ENCODE measurements at places on chromosomes 11 and 22.

- no peak for DNase-seq
Observed at GRCh38 chr22:29782061-29782845, 15.1 kb downstream of the UQCR10 start.

DNA sequence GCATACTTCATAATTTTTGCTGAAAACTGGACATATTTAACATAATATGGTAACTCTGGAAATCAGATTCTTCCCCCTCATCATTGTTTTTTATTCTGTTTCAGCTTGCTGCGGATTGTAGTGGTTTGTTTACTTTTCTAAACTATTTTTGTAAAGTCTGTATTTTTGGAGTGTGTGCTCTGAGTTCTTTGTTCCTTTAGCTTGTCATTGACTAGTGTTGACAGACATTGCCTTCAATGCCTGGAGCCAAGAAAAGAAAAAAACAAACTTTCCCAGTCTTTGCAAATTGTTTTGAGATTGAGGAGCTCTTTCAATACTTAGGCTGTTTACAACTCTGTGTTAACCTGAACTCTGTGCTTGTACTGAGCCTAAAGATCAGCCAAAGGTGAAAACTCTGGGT is 137.3 kb upstream of the CEP126 start:
- no peak for DNase-seq

DNA sequence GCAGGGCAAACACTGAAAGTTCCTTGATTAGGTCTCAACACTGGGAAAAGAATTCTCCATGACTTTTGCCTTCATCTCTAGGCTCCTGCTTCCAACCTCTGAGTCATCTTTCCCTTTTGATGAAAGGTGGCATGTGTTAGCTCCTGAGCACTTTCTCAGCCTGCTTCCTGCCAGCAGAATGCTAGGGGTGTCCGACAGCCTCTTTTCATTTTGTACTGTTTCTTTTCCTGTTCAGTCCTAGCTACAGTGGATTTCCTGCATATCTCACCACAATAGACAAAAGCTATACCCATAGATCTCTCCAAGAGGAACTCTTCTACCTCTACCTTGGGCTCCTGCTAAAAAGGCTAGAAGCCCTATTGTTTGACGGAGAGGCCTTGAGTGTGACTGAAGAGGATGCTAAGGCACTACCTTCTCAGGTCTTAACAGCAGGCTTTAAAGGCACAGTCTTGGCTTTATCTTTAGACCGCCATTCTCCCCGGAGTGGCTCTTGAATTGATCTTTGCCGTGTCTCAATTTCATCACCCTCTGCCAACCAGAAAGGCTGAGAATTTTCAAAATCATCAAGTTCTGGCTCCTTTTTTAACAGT is 145.5 kb downstream of the RBFOX2 start:
- DNase-seq, result no peak

- DNase-seq, result no peak
Observed at GRCh38 chr11:65880844-65881421, 1.3 kb downstream of the CTSW start.

GRCh38 chr11:73216465-73216864 is 1.6 kb upstream of the P2RY2 start:
- DNase-seq, result no peak

GRCh38 chr11:1763336-1763795 is 361 bp downstream of the CTSD start:
- DNase-seq, result no peak

DNA sequence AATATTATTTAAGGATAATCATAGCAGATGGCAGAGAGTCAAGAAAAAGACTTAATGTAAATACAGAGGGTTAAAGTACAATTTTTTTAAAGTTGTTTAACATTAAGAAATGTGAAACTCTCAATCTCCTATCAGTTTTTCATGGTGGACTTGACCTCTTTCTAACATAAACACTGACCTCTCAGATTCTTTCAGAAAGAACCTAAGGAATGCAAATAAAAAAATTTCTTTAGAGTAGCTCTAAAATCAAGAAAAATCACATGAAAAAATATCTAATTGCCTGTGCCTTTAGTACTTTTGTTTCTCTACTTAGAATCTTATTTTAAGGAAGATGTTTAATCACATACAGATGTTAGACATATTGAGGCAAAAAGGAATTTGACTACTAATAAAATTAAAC is 12.9 kb downstream of the RNF141 start:
- DNase-seq, result no peak

DNA sequence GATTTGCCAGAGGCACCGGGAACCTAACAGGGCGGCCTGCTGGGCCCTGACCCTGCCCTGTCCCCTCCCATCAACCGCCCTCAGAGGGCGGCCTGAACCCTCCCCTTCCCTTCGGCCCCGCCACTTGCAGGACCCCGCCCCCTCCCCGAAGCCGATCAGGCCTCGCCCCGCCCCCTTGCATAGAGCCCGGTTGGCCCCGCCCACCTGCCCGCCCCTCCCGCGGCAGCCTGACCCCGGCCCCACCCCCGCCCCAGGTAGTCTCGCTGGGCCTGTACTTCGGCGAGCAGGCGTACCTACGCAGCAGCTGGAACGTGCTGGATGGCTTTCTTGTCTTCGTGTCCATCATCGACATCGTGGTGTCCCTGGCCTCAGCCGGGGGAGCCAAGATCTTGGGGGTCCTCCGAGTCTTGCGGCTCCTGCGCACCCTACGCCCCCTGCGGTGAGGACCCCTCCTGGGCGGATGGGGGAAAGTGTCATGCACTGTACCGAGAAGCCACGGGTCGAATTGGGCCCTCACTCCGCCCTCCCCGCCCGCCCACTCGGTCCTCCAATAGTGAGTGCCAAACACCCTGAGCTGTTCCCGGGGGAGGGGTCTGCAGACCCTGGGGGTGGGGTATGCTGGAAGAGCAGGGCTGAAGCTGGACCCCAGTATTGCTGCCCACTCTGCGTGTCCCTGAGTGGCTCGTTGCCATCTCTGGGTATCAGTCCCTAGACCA is 94.1 kb downstream of the CACNA1I start:
- DNase-seq, result peak; percentile 62

- no peak for DNase-seq
Observed at GRCh38 chr22:45786726-45787125, 115.1 kb downstream of the ATXN10 start.

- DNase-seq, result no peak
Observed at GRCh38 chr11:113627946-113628345, 78.2 kb downstream of the TMPRSS5 start.

GRCh38 chr11:86061483-86062205 is 7.2 kb downstream of the PICALM start:
- no peak for DNase-seq

- peak; percentile 56 for DNase-seq
Observed at GRCh38 chr11:7278314-7278917, 26.7 kb downstream of the SYT9 start.

- DNase-seq, result no peak
Observed at GRCh38 chr11:44542372-44542771, 23.1 kb upstream of the CD82 start.

DNA sequence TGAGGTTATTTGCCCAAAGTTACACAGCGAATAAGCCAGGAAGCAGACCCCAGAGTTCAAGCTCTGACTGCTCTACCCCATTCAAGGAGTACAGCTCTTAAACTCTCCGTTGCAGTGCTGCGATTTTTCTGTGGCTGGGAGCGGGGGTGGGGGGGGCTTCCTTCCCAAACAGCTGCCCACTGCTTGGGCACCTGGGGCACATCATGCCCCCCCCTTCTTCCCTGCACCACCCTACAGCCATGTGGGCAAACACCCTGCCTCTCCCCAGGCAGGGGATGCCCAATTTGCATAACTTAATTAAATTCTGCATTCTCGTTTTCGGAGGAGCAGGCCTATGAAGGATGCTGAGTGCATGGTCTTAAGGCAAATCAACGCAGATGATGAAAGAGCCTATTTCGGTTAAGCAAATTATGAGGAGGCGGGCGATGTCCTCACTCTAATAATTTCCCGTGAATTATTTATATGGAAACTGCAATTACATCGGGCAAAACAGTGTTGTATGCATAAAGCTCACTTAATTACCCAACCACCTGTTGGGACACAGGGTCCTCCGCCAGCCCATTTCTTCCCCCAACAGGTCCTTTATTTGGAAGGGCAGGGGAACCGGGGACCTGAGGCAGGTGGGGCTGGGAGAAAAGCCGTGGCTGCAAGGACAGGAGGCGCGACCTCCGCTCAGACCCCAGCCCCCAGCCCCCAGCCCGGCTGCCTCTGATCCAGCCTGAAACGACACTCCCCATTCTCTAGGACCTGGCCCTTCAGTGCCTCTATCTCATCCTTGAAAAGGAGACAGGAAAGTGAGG is 610.5 kb downstream of the BUD13 start:
- no peak for DNase-seq

- no peak for DNase-seq
Observed at GRCh38 chr22:23192133-23192532, 11.8 kb downstream of the BCR start.

- peak; percentile 80 for DNase-seq
Observed at GRCh38 chr22:22787786-22788459, 99.7 kb upstream of the IGLL5 start.

DNA sequence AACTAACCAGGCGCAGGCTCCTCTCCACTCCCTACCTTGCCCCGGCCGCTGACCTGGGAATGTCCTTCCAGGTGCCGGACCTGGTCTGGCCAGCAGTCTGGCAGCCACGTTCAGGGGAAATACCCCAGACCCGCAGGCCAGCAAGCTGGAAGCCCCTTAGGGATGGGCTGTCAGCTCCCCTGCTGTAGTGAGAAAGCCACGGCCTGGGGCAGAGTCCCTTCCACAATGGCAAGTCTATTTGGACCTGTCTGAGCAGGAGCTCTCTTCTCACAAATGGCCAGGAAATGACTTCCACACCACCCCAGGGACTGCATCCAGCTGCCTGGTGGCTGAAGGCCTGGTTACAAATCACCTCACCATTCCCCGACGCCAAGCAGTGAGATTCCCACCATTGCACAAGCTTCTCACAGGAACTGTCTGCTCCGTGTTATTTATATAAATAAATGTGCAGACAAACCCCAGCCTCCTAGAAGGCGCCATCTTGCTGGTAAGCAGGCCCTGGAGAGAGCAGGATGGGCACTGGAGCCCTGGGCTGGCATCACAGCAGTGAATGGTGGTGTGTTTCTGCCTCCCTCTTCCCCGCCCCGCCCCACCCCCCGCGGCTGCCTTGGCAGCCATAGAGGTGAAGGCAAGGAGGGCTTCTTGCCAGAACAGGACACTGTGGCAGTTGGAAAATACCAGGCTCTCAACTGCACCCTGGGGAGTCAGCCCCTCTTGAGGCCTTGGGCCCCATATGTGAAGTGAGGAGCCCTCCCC is 23.7 kb downstream of the RSPH14 start:
- DNase-seq, result no peak

DNA sequence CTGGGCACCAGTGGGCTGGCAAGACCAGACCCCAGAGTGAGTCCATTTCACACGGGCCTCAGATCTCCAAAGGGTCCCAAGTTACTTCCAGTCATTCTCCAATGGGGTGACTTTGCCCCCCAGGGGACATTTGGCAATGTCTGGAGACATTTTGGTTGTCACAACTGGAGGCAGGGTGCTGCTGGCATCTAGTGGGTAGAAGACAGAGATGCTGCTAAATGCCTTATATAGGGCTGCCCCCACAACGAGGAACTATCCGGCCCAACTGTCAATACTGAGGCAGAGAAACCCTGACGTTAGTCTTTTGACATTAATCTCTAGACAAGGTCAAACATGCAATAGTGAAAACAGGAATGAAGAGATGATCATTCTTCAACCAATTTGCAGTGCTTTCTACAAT is 6.4 kb downstream of the RTN4RL2 start:
- peak; percentile 42 for DNase-seq

GRCh38 chr22:47775686-47776085 is 1013.2 kb downstream of the TBC1D22A start:
- no peak for DNase-seq

- no peak for DNase-seq
Observed at GRCh38 chr11:55949330-55949729, 13.1 kb upstream of the OR5I1 start.

DNA sequence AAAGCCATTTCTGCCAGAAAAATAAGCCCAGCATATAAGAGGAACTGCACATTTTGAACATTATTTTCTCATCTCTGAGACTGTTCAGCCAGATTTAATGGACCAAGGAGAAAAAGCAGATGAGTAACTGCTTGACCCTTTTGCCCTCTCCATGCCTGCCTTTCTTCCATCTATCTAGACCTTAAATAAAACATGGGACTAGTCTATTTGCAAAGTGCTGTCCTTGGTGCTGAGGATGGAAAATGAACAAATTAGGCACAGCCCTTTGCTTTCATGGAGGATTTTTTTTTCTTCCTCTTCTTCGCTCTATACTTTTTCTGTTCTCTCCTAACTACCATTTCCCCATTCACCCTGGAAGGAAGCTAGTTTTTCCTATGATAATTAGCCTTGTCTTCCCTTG is 361.3 kb downstream of the GRM5 start:
- DNase-seq, result no peak

- DNase-seq, result no peak
Observed at GRCh38 chr11:46322759-46323158, 24.5 kb upstream of the DGKZ start.

DNA sequence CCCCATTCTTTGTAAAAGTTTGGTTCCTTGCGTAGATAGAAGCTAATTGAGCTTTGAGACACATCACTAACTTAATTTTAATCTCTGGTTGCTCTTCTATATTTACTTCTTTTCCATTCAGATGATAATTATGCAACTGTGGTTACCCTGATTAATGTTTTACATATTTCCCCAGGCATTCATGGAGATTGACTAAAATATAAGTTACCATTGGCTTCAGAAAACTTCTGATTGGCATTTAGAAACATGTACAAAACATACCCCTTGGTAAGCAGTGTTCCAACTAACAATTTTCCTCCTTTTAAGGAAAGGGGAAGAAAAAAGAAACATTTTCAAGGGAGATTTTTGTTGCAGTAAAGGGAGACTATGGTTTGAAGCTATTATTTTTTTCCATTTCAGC is 43.9 kb downstream of the FAT3 start:
- DNase-seq, result no peak

DNA sequence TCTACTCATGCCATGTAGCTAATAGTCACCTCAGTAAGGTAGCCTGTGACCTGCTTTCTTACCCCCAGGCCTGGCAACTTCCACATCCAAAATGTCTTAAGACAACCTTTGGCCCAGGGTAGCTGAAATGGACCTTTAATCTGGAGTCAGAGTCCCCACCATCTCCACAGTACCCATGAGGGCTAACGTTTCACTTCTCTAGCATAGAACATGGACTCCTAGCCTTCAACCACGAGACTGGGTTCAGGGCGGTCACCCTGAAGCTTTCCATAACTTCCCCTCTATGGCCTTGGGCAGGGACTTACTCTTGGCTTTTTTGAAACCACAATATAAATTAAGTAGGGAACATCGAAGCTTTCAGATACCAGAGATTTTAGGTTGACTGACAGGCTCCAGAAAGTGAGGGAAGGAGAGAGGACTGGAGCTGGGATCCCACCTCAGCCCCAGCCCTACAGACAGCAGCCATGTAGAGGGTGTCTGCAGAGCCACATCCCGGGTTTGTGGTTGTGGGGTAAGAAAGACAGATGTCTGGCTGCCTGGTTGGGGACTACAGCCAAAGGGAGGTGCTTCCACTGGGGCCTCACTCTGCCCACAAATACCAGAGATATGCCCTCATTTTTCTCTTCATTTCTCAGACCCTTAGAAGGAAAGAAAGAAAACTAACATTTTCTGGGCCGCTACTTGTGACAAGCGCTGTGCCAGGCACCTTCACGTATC is 2.6 kb downstream of the TBC1D10A start:
- peak; percentile 78 for DNase-seq

GRCh38 chr11:1738380-1738779 is 12.0 kb downstream of the IFITM10 start:
- no peak for DNase-seq

- no peak for DNase-seq
Observed at GRCh38 chr11:28836285-28837081, 728.3 kb downstream of the METTL15 start.

Measured in hematopoietic multipotent progenitor cell treated with erythropoietin and hydrocortisone succinate and interleukin-3 and kit ligand, for 6 days (in vitro differentiated cells).